ENCODE measurements at places on chromosomes 11 and 22.

DNA sequence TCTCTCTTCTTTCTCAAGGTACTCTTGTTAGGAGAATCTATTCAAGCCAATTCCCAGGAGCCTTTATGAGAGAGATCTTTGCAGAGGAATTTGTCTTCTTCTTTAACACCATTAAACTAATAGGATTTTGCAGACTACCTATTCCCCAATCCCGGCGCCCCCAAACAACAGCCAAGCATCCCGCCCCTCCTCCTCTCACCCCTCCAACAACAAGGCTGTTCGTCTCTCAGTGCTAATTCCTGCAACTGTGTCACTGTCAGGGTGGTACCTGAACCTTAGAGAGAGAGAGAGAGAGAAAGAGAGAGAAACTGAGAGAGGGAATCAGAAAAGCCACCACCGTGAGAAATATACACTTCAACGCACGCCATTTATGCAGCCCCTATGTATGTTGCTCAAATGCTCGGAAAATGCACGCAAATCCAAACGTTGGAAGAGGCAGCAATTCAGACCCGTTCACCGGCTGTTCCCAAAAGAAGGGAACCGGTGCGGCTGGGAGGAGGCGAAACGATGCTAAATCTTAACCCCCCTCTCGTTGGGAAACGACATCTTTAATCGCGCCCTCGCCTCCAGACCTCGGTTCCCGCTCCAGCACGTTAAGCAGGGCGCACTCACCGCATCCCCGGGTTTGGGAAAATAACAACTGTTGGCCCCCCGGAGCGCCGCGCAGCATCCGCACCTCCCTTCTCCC lies 961 bp downstream of the KCNA4 start:
- no peak for DNase-seq

GRCh38 chr22:33112580-33112979 lies 54.4 kb upstream of the SYN3 start:
- no peak for DNase-seq

DNA sequence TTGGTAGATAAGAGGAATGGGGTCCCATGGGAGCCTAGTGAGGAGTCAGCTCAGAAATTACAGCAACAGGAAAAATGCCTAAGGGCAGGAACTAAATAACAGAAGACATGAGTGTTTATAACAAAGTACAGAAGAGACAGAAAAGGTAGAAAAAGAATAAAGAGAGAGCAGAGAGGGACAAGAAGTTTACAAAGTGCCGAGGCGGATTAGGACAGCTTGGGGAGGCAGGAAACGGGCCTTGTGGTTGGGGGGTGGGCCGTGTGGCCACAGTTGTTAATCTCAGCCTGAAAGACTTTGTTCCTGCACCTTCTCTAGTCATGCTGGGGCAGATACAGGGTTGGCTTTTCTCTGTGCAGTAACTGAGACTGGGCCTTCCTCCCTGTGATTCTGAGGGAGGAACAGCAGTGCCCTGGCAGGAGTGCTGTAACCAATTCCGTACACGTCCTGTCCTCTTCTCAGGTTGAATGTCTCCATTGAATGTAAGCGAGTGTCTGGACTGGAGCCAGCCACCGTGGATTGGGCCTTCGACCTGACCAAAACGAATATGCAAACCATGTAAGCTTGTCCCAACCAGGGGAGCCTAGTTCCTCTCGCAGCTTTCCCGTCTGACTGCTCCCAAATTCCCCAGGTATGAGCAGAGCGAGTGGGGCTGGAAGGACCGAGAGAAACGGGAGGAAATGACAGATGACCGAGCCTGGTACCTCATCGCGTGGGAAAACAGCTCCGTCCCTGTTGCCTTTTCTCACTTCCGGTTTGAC lies 13.2 kb downstream of the NAA40 start:
- no peak for DNase-seq

DNA sequence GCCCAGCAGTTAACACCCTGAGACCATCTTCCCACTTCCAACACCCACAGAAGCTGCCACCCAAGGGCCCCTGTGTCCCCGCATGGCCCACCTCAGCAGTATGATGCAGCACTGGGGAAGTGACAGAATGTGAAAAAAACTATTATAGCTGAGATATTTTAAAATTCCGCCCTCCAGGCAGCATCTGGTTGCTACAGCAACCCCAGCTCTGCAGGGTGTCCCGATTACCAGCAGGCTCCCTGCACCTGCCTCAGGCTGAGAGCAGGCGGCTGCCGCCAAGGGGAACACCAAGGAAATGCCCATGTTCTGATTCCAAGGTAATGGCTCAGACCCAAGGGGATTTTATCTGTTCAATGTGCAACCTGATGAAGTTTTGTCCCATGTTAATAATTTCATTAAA lies 10.5 kb upstream of the TMEM121B start:
- DNase-seq, result no peak

DNA sequence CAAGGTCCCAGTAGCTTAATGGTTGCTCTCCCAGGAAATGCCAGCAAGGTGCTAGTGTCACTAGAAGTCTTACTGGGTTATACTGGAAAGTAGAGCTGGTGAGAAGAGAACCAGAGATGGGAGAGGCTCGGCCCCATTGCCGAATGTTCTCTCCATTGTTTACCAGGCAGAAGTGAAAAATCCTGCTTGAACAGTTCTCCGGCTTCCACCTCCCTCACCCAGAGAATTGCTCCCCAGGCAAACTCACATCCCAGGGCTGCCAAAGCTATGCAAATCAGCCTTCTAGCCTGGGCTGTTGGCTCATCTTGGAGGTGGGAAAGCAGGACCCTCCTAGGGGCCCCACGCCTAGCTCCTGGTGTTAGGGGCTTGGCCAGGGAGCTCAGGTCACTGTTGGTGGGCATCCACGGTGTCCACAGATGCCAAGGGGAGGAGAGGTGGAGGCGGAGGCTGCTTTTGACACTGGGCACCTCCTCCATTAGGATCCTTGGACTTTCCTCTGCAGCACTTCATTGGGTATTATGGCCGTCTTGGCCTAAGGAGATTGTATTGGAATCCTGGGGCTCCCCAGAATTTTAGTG lies 20.1 kb downstream of the POU2F3 start:
- no peak for DNase-seq

- DNase-seq, result no peak
These were observed 2.4 kb upstream of the TMEM132A start for GRCh38 chr11:60921777-60922335.

GRCh38 chr11:119591836-119592310 lies 137.1 kb downstream of the NECTIN1 start:
- no peak for DNase-seq

- DNase-seq, result no peak
These were observed 94.8 kb upstream of the APOA1 start for GRCh38 chr11:116932181-116932580.

DNA sequence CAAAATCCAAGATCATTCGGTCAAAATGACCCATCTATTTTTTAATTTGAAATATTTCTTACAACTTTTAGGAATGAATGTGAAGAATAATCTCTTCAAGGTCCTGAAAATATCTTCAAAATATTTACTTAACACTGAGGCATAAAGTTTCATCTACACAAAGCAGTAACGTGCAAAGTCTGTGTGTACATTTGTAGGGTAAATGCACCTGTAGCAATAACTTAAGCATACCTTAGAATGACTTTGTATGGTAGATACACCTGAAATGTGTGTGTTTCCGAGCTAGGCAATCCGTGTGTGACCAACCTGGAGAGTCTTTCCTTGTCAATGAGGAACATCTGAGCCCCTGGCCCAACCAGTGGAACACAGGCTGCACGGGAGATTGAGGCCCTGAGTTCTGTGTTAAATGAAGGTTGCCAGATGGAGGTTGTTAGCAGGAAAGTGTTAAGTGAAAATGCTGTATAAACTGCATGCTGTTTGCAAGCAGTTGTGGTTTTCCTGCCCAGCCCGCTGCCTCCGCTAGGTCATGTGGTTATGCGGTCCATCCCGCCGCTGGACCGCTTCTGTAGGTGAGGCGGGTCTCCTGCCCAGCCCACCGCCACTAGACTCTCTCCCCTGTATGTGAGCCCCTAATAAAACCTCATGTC lies 7.6 kb upstream of the CTR9 start:
- no peak for DNase-seq

- DNase-seq, result no peak
These were observed 118.7 kb upstream of the SORL1-AS1 start for GRCh38 chr11:121571506-121571905.

DNA sequence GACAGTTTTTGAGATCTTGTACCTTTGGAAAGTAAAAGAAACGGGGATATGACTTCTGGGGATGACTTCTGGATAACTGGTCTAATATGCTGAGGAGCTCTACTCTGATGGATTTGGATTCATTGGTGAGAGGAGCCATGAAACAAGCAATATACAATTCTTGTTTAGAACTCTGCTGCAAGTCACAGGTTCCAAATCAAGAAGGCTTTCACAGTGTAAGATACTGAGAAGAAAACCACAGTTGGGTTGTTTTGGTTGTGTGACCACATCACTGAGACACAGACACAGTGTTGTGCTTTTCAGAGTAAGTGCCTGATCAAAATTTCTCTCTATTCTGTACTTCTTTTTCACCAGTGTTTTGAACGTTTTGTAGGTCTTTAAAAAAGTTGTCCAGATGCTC lies 13.1 kb upstream of the UCP2 start:
- DNase-seq, result no peak

DNA sequence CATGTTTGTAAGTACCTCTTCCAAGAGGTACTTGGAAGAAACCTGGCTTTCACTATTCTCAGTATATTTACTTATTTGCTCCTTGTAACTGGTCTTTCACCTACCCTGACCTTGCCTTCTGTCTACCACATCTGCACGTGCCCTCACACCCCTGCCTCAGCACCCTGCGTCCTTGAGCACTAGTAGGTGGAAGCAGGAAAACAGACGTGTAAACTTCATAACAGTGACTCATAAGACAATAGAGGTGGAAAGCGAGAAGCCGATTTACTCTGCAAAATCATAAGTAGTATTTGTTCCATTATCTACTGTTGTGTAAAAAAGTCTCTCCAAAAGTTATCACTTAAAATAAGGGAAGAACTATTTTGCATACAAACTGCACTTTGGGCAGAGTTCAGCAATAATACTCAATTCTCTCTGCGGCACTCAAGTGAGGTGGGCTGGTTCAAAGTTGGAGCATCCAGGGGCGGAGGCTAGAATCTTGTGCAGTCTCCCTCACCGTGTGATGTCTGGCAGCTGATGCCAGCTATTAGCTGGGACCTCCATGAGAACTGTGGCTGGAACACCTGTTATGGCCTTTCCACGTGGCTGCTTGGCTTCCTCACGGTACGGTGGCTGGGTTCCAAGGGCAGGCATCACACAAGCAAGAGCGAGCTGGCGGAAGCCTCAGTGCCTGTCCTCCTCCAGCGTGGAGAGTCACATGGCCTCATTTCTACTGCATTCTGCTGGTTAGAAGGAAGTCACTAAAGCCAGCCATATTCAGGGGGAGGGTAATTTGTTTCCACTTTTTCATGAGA lies 30.4 kb downstream of the PACS1 start:
- DNase-seq, result no peak

DNA sequence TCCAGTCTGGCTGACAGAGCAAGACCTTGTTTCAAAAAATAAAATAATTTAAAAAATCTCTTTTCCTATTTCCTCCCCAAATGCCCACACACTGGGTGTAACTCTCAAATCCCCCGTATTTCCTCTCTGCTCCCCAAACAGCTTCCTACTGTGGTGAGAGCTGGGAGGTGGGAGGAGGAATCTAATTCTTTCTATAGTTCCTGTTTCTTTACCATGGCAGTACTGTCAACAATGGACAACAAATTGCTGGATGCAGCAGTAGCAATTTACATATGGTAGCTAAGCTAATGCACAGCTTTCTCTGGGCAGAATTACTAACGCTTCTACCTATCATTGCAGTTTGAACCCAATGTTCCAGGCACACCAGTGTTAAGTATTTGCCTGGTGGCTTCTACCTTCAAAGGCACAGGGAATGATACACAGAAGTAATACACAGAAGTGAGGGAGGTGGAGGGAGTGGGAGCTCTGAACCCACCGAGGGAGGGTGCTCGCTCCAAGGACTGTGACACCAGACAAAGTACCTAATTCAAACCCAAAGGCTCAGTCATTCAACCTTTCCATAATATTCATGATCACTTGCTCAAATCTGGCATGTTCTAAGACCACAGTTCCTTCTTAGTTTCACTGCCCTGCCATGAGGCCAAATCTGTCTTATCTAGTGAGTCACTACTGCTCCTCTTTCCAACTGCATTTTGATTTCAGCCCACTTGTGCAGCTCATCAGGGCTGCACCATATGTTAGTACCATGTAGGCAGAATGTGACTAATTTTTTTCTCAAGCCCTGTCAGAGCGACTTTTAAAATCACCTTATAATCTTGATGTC lies 37.9 kb downstream of the CELF1 start:
- peak; percentile 95 for DNase-seq

DNA sequence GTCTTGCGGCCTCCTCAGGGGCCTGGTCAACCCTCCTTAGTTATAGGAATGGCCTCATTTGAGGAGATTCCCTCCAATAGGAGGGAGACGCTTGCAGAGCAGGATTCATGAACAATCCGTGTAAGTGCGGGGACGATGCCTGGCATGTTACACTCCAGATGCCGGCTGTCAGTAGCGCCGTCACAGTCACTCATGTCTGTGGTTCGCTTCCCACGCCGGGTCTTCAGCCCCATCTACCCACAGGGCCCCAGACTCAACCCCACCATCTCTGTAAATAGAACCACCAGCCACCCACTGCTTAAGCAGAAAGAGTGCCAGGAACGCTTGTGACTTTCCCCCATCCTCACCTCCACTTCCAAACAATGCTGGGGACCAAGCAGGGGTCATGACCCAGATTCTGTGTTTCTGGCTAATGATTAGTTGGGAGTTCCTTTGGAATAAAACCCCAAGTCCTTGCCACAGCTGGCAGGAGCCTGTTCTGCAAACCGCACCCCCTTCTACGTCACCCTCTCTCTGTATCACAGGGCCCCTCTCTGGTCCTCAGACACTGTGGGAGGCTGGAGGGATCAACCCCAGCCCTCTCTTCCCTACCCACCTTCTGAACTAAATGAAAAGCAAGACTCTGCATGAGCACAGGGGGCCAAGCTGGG lies 38.8 kb upstream of the TOLLIP start:
- DNase-seq, result no peak

GRCh38 chr22:24359452-24360120 lies 67.8 kb upstream of the ADORA2A start:
- DNase-seq, result no peak

DNA sequence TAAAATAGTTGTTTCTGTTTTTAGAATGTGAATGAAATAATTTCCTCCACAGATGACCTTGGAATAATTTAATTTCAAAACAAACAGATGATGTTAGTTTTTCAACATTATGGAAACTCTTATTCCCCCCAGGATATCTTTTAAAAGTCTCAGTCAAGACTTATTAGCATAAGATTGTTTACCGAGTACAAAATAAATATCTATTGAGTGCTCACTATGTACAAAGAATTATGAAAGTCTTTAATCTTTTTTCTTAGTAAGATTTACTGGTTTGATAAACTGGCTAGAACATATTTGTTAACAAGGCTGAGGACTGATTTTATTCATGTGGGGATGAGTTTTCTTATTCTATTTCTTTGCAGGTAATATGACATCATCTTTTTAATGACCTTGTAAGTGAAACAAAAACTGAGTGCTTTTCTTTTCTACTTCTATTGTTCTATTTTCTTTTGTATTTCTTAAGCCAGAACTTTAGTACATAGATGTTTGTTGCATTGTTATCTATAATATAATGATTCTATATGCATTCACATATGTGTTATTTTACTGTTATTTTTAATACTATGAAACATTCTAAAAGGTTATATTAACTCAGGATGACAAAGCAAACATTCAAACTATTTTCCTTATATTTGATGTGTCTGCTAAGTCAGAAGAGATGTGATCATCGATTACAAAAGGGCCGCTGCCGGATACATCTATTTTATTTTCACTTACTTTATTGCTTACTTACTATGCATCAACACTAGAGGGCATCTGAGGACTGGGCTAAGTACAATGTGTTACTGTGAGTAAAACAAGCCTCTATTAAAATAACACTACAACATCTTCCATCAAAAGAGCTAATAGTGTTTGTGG lies 111.0 kb upstream of the ARHGAP42 start:
- DNase-seq, result peak; percentile 73
